ENCODE measurements at places on chromosomes 1 and 21.

- DNase-seq: no peak
Observed at GRCh38 chr1:232951180-232951579, 769 bp downstream of the NTPCR start.

GRCh38 chr1:109910123-109910962 is at the start of gene CSF1:
Gene CSF1 (plus strand): TSS chr1:109910849. CDS start chr1:109911024, 175 bp downstream.
- DNase-seq: no peak

GRCh38 chr1:147514233-147514632 is 27.1 kb upstream of the BCL9 start:
- DNase-seq: no peak

DNA sequence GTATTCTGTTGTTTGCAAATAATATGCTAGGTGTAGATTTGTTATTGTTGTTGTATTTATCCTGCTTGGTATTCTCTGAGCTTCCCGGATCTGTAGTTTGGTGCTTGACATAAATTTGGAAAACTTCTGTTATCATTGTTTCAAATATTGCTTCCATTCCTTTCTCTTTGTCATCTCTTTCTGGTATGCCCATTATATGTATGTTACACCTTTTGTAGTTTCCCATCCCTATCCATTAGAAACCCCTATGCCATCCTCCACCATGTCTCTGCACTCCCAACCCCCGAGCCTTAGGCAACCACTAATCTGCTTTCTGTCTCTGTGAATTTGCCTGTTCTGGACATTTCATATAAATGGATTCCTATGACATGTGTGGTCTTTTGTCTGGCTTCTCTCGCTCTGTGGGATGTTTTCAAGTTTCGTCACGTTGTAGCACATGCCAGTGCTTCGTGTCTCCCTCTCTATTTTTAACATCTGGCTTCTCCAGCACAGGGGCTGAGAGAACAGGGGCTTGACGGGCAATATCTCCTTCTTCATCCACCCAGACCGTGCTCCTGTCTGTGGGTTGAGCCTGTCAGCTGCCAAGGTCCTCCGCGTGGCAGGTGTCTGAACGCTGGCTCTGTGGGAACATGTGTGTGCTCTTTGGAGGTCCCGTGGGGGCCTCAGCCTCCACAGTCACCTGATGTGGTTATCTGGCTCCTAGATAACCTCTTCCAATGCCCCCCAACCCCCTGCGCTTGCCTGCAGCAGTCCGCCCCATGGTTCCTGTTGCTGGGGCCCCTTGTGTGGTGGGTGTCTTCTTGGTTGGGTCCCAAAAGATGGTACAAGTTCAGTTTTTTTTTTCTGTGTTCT is 32.8 kb upstream of the MAN1C1 start:
- no peak for DNase-seq

- DNase-seq: no peak
Observed at GRCh38 chr1:214316593-214316992, 35.6 kb downstream of the SMYD2 start.

Measured in NCI-H446 (cell line).